ENCODE measurements at places on chromosomes 12 and 14. TPM values are rescaled to one million over a fixed set of nuclear protein-coding genes. Genes with fewer than 3 reads are reported as not detected.

The TEP1 gene
- total RNA-seq = 24.3 TPM

The ELK3 gene
- total RNA-seq = 19.1 TPM

The SLC25A21 gene
- 1.5 TPM for total RNA-seq

The PDZRN4 gene
- 98.1 TPM for total RNA-seq

The NGB gene
- 3.5 TPM for total RNA-seq

The KCNJ8 gene
- total RNA-seq = 17.4 TPM

The PTGES3 gene
- 133 TPM for total RNA-seq

The KRT2 gene
- total RNA-seq = not detected

DNA sequence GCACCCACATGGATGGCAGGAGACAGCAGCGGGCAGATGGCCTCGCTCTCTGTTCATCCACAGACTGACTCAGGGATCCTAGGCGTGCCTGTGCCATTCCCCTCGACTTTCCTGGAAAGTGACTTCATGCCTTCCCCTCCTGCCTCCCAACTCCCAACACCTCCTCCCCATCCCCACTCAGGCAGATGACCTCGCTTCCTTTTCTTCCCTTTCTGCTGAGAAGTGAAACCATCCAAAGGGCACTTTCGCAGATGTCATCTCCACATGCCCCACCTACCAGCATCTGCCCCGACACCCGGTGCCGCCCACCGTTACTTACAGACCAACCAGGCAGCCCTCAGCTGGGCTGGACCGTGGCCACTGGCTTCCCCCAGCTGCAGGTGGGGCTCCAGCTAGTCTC, 29.6 kb downstream of the BEGAIN start:
- H3K27ac ChIP-seq = no peak overlapping the region
- H3K27me3 ChIP-seq = no peaks in the 10 kb centered on the region
- no peak overlapping the region for H3K4me3 ChIP-seq
- H3K4me1 ChIP-seq = no peaks in the 10 kb centered on the region
- no peak for DNase-seq
- H3K36me3 ChIP-seq = no peaks in the 10 kb centered on the region

DNA sequence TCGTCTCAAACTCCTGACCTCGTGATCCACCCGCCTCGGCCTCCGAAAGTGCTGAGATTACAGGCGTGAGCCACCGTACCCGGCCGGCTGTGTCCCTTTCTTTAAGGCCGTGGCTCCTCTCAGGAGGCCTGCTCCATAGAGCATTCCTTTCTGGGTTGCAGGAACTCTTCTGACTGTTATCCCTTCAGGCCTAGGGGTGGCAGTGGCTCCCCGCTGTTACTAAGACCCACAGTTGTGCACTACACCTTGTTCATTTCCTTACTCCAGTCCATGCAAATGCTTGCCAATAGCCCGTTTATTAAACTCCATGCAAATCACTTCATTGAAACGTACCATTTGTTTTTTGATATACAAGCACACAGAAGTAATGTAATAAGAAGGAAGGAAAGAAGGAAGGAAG, 234.7 kb downstream of the BCAT1 start:
- H3K4me3 ChIP-seq = no peak overlapping the region
- no peaks in the 10 kb centered on the region for H3K27me3 ChIP-seq
- H3K36me3 ChIP-seq = no peaks in the 10 kb centered on the region
- H3K4me1 ChIP-seq = no peaks in the 10 kb centered on the region

- H3K4me1 ChIP-seq = no peaks in the 10 kb centered on the region
- H3K27me3 ChIP-seq = no peaks in the 10 kb centered on the region
- no peak overlapping the region for H3K27ac ChIP-seq
- no peak overlapping the region for H3K4me3 ChIP-seq
- no peaks in the 10 kb centered on the region for H3K36me3 ChIP-seq
- no peak for DNase-seq
These were observed 287.5 kb downstream of the GALC start for GRCh38 chr14:87705439-87705896.

DNA sequence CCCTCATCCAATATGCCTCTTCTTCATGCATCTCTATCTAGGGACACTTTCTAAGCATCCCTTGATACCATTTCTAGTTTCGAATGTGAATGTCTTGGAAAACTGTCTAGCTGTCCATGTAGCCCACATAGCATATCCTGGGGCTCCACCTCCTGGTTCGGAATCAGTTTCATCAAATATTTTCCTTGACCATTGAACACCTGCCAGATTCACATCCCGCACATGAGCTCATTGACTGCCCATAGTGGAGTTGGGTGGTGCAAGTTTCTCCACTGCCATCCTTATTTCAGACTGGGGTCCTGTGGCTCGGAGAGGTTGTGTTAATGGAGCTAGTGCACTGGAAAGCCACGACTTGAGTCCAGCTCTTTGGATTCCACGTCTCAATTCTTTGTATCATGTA, 58.6 kb upstream of the TMEM263 start:
- H3K4me3 ChIP-seq = no peak overlapping the region
- no peak for DNase-seq
- no peaks in the 10 kb centered on the region for H3K4me1 ChIP-seq
- H3K27ac ChIP-seq = no peak overlapping the region
- no peaks in the 10 kb centered on the region for H3K27me3 ChIP-seq
- no peaks in the 10 kb centered on the region for H3K36me3 ChIP-seq

DNA sequence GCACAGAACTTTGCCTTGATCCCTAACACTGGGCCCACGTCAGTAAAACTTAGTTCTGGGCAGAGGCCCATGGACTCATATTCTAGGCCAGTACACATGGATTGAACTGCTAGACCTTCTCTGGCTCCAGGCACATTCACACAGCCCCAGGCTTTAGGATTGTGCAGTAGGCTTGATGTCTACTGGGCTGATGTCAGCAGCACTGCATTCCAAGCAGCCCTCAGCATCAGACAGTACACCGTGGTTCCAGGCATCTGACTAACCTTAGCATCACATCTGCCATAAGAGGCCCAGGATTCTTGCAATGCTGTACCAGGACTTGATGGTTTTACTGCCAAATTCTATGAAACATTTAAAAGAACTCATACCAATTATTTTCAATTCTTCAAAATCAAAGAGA, 301.9 kb downstream of the CCER1 start:
- no peak overlapping the region for H3K4me3 ChIP-seq
- H3K27ac ChIP-seq = no peak overlapping the region
- no peaks in the 10 kb centered on the region for H3K27me3 ChIP-seq
- H3K4me1 ChIP-seq = no peaks in the 10 kb centered on the region
- DNase-seq = no peak

DNA sequence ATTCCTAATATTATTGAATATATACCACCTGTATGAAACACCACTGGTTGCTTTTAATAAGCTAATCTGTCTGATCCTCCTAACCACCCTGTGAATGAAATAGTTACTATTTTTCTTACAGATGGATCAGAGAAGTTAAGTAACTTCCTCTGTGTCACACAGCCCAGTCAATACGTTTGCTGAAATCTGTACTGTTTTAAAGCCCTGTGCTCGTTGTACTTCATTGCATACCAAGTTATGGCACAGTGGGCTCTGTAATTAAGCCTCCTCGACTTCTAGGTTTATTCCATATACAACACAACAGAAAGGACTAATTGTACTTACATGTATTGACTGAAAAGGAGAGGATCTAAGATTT, 137.9 kb downstream of the TPH2 start:
- no peaks in the 10 kb centered on the region for H3K36me3 ChIP-seq
- DNase-seq = no peak
- no peaks in the 10 kb centered on the region for H3K27me3 ChIP-seq
- no peak overlapping the region for H3K27ac ChIP-seq
- H3K4me1 ChIP-seq = no peaks in the 10 kb centered on the region

DNA sequence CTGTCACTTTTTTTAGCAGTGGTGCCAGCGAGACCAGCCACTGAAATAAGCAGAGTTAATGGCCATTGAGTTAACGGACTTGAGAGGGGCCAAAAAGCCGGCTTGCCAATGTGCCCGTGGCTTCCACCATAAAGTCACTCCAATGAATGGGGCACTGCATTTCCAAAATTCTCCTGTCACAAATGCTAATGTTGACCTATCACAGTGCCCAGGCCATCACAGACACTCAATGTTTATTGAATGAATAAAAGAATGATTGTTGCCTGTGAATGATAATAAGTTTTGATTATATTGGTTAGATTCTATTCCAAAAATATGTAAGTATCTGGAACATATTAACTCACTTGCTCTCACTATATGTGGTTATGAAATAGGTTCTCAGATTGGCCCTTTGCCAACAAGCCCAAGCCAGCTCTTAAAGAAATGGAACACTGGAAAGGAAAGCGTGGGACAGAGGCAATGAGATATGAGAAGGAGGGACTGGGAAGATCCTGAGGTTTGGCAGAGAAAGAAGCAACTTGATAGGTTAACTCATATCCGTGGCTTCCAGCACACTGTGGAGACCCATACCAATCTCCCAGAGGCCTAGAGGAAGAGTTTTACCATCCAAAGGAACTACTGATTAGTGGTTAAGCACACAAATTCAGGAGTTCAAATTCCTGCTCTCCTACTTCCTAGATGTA, 108.7 kb downstream of the BTG1 start:
- H3K27ac ChIP-seq = no peak overlapping the region
- H3K4me1 ChIP-seq = peaks cover 22% of the 10 kb centered on the region
- no peak overlapping the region for H3K4me3 ChIP-seq
- H3K36me3 ChIP-seq = no peaks in the 10 kb centered on the region

DNA sequence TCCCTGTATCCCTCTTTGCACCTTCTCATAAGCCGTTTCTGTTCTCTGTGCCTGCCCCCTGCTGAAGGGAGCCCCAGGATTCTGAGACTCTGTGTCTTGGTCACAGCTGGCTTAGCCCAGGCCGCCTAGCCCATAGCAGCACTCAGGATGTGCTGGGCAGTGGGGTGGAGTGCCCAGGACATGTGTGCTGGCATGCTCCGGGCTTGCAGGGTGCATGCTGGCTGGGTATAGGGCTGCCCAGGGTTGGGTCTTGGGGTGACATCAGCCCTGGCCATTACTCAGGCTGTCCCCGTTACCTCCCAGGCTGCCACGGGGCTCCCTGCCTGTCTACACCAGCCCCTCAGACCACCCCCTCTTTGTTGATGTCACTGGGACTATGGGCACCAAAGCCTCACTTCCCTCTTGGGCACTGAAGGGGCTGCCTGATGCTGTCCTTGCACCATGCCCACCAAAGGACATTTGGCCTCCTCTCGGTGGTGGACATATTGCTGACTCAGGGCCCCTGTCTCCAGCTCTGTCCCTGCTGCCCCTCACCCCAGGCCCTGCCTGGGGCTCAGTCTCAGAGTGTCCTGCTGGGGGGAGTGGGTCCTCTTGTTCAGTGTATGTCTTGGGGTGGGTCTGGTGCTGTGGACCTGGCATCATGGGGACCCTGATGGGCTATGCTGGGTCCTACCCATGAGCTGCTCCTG, 2.4 kb downstream of the CEP170B start:
- peak; percentile 62 for DNase-seq
- peaks cover 41% of the 10 kb centered on the region for H3K4me1 ChIP-seq
- no peaks in the 10 kb centered on the region for H3K36me3 ChIP-seq
- H3K27me3 ChIP-seq = peaks cover 9% of the 10 kb centered on the region

- peak overlapping the region; percentile 82 for H3K27ac ChIP-seq
- no peaks in the 10 kb centered on the region for H3K27me3 ChIP-seq
- no peak for DNase-seq
- no peaks in the 10 kb centered on the region for H3K36me3 ChIP-seq
- H3K4me1 ChIP-seq = peaks cover 70% of the 10 kb centered on the region
These were observed 14.4 kb downstream of the FGD6 start for GRCh38 chr12:95202691-95203486.

Measured in sigmoid colon (tissue), 7 donors.